ENCODE measurements at places on chromosomes 5 and 9.

GRCh38 chr9:133370685-133371084, 5.2 kb downstream of the SURF4 start:
- no peak for DNase-seq

DNA sequence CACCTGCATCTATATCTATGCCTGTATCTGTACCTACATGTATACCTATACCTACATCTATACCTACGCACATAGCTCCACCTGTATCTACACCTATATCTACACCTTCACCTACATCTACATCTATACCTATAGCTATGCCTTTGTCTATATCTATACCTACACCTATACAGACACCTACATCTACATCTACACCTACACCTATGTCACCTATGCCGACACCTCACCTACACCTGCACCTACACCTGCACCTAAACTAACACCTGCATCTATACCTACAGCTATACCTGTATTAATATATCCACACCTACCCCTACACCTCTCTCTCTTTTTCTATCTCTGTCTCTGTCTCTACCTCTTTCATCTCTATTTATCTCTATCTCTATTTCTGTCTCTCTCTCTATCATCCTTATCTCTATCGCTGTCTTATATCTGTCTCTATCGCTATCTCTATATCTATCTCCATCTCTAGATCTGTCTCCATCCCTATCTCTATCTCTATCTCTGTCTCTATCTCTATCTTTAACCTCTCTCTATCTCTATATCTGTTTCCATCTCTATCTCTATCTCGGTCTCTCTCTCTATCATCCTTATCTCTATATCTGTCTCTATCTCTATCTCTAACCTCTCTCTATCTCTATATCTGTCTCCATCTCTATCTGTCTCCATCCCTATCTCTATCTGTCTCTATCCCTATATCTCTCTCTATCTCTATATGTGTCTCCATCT, 37.9 kb downstream of the IRX4 start:
- DNase-seq: no peak

GRCh38 chr9:2255128-2255527, 240.0 kb downstream of the SMARCA2 start:
- no peak for DNase-seq

- DNase-seq: no peak
These were observed 50.9 kb downstream of the CLINT1 start for GRCh38 chr5:157808043-157808442.

DNA sequence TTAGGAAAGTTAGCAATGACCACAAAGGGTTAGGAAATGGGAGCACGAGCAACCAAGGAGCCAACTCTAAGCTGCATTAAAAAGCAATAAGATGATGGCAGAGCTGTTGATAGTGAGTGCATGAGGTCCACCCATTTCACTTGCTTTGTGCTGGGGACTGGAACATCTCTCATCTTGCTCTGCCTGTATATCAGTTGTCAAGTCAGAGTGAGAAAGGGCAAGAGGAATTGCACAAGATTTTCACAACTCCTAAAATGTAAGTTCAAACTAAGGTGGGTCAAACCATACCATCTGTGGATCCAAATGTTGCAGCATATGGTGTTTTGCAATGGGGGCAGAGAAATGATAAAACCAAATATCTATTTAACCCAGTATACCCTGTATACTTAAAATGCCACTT, 2.8 kb upstream of the ESM1 start:
- no peak for DNase-seq

- no peak for DNase-seq
These were observed 41.6 kb upstream of the POU5F2 start for GRCh38 chr5:93782978-93783377.

DNA sequence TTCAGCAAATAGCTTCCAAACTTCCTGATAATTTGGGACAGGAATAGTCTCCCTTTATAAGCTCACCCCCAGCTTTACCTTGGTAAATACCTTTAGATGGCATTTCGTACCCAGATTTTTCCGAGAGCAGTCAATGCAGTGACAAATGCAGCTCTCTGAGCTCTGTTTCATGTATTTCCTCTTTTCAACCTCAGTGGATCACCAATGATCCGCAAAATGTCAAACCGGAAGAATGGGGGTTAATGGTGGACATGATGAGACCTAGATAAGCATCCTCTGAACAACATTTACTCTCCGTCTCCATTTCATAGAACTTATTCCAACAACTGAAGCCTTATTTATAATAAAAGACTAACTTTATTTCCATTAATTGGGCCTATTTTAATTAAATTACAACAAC, 227.3 kb downstream of the MCTP1 start:
- DNase-seq: no peak

- DNase-seq: no peak
These were observed 19.2 kb downstream of the RNF180 start for GRCh38 chr5:64184832-64185231.

DNA sequence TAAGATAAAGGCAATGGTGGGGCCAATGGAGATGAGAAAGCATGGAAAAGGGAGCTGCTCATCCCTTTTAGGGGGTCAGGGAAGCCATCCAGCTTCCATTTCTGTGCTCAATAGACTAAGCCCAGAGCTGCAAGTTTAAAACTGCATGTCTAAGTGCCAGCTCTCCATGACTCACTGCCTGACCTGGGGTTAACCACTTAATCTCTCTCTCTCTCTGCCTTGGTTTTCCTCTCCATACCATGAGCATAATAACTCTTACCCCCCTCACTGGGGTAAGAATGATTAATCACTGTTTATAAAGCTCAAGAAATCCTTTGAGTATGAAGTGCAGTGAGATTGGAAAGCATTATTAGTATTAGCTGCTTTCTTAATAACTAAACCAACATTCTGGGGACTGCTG, 1382.4 kb upstream of the WWC1 start:
- DNase-seq: no peak

DNA sequence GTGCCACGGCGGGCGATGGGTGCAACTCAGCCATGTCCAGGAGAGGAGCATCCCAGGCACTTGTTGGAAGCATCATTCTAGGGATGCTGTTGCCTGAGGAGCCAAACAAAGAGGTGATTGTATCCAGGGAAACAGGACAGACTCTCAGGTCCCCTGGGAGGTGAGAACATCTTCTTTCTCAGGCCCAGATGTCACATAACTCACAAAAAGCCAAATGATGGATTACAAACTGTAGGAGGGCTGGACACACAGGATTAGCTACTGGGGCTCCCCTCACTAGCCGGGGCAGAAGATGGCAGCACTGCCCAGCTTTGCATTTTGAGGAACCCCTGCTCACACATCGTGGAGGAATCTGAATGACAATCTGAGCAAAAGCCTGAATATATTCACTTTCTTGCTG, 64.7 kb upstream of the NFIL3 start:
- DNase-seq: no peak

GRCh38 chr5:10735569-10736276, 25.3 kb downstream of the DAP start:
- no peak for DNase-seq

DNA sequence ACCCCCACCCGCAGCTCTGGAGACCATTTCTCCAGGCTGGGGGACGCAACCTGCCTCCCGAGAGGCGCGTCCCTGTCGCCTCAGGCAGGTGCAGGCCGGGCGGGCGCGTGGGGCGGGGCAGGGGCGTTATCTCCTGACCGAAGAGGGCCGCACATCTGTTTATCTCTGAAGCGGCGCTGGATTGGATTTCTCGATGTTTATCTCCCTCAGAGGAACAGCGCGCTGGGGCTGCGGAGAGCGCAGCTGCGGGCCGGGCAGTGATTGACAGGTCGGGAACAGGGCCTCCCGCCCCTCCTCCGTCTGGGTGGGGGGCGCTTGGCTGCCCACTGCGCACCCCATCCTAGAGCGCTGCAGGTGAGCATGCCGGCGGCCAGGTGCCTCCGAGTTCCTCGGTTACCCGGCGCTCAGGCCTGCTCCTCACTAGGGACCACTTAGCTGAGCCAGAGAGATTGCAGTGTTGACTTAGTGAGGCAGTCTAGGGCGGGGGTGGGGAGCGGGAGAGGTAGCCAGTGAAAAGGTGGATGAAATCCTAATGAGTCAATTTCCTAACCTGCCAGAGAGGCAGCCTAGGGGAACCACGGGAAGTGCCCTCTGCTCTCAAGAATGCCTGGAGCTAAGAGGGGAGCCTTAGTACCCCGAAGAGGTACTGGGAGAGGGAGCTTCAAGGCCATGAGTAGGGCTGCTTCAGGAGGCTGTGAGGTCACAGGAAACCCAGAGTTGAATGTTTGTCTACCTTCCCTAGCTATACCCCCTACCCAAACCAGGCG, 39.6 kb upstream of the TIFAB start:
- no peak for DNase-seq

GRCh38 chr5:157965989-157966388, 107.0 kb upstream of the CLINT1 start:
- DNase-seq: no peak

GRCh38 chr9:93557366-93558137, 18.8 kb upstream of the PHF2 start:
- DNase-seq: no peak

- DNase-seq: no peak
These were observed 102.3 kb upstream of the CDKN2B start for GRCh38 chr9:22111176-22111953.

- DNase-seq: no peak
These were observed 20.3 kb upstream of the GFPT2 start for GRCh38 chr5:180373454-180373853.

- no peak for DNase-seq
These were observed 232.1 kb downstream of the CDH12 start for GRCh38 chr5:22621084-22621483.

GRCh38 chr5:169168280-169168679, 132.7 kb downstream of the SLIT3 start:
- DNase-seq: no peak

- DNase-seq: no peak
These were observed 50.0 kb upstream of the SLC25A51 start for GRCh38 chr9:37953775-37954437.

GRCh38 chr5:168282120-168282519, 9.3 kb upstream of the WWC1 start:
- no peak for DNase-seq

DNA sequence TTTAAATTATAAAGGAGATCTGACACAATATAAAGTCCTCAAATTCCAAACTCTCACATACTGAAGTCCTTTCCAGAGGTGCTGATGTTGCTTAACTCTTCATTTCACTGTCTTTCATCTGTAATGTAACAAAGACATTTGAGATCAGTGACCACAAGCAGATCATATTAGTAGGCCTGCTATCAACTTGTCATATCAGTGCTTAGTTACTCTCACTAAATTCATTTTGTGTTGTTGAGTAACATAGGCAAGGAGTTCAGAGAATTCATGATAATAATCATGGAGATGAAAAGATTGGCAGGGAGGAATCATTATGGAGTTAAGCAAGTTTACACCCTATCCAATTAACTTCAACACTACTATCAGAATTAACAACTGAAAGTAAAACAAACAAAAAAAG, 571.0 kb upstream of the ARRDC3 start:
- DNase-seq: no peak

- no peak for DNase-seq
These were observed 680 bp downstream of the GLRA1 start for GRCh38 chr5:151923866-151924476.

DNA sequence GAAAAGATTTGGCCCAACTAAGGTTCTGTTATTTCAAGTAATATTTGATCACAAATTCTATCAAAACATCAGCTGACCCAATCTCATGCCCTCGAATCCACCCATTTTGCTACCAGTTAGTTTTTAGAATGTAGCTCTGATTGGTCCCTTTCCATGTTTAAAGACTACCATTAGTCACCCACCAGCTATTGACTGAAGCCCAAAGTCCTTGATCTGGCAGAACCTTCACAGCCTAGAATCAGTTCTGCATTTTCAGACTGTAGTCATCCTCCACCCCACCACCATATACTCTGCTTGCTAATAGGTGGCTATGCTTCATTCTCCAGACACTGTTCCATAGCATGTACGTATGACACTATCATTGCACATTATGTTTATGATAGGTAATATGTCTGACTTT, 182.2 kb upstream of the TARS1 start:
- no peak for DNase-seq

DNA sequence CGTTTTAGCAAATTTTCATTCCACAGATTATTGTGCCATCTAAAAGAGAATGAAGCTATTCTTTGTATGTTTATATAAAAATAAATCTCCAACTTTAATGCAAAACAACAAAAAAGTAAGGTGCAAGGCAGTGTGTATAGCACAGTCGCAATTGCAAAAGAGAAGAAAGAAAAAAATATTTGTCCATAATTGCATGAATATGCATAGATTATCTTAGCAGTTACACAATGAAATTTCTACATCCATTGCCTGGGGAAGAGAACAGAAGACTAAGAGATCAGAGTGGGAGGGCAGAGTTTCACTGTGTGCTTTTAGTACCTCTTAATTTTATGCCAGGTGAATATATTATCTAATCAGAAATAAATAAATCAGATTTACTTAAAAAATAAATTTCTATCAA, 86.4 kb upstream of the LHFPL2 start:
- DNase-seq: no peak

DNA sequence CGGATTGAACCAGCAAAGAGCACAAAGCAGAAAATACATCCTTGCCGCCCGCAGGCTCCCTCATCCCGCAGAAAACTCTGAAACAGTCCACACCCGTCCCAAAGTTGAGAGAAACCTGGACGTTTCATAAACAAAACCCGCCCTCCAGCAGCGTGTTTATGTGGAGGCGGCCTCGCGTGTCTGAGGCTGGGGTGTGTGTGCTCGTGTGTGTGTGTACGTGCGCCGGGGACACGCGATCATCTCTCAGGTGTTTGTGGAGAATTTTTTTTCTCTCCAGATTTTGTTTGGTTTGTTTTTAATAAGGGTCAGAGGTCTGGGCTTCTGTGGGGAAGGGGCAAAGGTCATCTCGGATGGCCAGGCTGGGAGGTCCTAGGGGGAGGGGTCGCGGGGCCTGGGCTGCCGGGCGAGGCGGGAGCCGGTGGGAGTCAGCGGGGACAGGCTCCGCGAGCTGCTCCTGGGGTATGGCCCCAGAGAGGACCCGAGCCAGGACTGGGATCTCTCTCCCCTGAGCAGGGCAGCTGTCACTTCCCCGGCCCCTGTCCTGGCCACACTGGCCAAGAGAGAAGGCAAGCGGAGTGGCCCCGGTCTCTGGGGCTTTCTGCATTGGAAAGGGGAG, 206.4 kb downstream of the C9orf50 start:
- DNase-seq: no peak

DNA sequence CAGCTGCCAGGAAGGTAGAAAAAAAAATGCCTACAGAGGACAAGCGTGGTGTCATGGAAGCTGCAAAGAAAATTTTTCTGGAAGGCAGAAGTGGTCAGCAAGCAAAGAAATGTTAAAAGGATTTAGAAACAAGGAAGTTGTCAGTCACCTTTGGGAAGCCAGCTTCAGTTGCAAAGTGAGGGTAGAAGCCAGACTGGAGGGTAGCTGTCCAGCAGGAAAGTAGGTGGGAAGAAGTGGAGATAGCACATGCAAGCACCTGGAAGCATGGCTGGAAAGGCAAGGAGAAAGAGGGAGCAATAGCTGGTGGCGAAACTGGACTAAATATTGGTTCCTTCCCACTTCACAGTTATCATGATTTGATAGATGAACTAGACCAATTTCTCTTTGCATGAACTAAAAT, 54.3 kb downstream of the ADRB2 start:
- no peak for DNase-seq

- no peak for DNase-seq
These were observed 64.9 kb upstream of the ECM2 start for GRCh38 chr9:92600462-92601261.
